Fibroblast of pulmonary artery (primary cell): ENCODE measurements at places on chromosomes 5 and 9.

DNA sequence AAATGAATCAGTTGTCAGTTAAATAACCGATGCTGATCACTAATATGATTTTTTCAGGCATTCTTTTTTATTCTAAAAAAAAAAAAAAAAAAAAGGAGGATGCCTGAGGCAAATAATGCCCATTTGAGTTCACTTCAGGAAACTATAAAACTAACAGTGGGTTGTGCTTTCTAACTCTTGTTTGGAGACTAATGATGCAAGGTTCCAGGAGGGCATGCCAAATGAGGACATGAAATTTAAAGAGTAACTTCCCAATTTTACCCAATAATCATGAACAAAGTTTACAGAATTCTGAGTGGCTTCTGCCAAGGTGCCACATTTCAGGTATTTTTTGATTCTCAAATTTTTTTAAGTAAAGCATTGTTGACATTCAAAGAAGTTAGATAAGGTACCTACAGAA is 41.0 kb downstream of the CEP120 start:
- no peak for DNase-seq

DNA sequence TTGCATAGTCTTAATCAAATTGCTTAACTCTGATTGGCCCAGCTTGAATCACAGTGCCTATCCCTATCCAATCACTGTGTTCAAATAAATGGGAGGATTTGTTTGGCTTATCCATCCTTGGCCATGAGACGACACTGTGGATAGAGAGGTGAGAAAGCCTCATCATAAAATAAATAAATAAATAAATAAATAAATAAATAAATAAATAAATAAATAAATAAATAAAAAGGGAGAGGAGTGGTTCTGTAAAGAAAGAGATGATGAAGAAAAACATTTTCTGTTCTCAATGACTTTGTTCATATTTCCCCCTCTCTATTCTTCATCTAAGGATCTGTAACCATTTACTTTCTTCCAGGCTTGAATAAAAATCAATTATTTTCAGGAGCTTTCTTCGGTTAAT is 74.7 kb downstream of the PTPRD start:
- no peak for DNase-seq

DNA sequence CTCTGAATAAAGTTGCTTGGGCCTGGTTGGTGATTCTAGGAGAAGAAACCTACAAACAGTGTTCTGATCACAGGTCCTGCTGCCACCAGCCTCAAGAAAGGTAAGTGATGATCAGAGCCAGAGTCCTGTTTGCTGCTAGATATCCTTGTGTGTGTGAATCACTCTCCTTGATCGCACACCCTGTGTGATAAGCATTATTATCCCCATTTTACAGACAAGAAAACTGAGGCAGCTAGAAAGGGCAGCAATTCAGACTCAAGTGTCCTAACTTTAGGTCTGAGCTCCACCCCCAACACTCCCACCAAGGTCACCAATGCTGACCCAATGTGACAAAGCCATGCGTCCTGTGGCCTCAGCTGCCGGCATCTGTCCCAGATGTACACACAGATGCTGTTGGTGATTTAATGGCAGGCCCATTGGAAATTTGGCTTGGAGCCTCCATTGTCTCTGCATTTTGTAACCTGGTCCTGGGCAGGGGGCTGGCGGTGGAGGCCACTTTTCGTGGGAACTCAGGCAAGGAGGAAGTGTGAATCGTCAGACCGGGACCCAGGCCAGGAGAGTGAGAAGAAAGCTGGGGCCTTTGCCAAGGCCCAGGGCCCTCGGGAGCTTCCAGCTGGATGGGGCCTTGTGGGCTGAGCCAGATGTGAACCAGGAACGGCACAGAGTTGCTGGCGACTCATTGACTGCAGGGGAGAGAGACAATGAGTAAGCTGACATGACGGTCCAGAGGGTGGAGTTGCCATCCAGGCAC is 29.8 kb upstream of the GGTA1 start:
- peak; percentile 99 for DNase-seq

- no peak for DNase-seq
Observed at GRCh38 chr9:132776891-132777290, 101.2 kb downstream of the AK8 start.

GRCh38 chr5:113343343-113343742 is 91.4 kb downstream of the TSSK1B start:
- DNase-seq, result peak; percentile 81

GRCh38 chr9:468766-469426 is 254.2 kb downstream of the DOCK8 start:
- DNase-seq, result no peak

- peak; percentile 31 for DNase-seq
Observed at GRCh38 chr9:113520109-113520642, 56.6 kb downstream of the RGS3 start.

DNA sequence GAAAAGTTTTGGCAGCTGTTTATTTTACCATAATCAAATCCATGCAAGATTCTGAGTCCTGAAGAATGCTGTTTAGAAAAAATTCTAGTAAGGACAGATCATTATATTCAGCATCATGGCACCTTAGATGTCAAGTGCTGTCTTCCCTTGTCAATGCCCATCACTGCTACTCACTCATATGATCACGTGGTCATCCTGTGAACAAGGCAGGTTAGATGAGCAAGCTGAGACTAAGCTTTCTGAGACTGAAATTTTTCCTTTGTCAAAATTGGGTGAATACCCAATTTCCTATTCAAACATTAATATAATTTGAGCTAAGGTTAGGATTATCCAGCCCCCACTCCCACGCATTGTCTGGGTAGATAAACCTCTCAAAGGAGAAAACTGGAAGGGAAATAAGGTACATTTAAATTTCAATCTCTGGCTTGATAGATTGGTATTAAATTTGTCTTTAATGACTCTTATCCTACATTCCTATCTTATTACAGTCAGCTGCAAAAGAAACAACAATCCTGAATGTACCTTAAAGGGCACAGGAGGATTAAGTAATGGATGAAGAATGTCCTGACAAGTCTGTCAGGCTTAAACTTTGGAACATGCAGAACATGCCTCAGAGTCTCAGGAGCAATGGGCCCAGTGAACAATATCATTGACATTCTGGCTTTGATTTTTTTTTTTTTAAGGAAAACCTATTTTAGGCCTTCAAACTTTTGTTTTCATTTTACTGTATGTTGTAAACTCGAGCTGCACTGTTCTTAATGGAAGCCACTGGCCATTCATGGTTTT is 148.7 kb upstream of the RANBP3L start:
- no peak for DNase-seq

DNA sequence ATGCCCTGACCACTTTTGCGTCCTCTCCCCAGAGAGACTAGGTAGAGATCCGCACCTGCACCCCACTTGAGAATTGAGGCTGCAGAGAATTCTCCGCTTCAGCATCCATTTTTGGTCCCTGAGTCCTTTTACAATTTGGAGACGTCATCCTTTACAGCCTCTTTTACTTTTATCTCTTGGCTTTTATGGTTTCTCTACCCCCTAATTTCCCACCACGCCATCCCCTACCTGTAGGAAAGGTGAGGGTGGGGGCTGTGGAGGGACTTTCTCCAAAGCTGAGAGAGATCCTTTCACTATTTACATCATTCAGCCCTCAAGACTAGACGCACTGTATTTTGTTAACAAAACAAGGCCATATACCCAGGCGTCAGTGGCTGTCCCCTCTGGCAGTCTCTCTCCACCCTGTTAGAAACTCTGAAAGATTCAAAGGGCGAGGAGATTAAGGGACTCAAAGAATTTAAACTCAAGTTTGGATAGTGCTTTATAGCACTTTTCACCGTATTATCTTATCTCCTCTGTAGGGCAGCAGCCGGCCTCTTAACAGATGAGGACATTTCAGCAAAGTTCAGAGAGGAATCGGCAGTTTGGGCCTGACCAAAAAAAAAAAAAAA is 1.7 kb downstream of the MSX2 start:
- DNase-seq, result no peak

DNA sequence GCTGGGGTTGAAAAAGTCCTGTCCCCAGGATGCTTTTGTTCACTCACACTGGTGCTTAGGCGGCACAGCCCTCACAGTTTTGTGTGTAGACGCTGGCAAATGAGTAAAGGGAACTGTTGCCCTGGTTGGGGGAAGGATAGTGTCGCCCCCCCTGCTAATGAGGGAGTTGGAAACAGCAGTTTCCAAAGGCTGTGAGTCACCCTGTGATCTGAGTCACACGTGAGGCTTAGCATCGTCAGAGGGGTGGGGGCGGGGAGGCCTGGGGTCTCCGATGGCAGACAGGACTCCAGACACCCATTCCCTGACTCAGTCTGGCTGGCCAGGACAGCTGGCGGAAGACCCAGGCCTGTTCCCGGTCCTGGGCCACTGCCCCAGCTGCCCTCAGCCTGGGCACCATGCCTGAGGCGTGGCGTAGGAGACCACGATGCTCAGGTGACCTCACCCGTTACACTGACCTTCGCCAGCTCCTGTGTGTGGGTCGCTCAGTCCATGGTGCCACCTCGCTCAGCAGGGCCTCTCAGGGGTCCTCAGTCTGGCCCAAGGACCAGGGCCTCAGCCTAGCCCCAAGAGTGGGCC is 2.9 kb downstream of the DNAJB5 start:
- peak; percentile 89 for DNase-seq

- DNase-seq, result no peak
Observed at GRCh38 chr5:90994796-90995195, 388.3 kb downstream of the ARRDC3 start.

GRCh38 chr5:39497322-39497721 is 72.5 kb upstream of the DAB2 start:
- DNase-seq, result no peak

- no peak for DNase-seq
Observed at GRCh38 chr9:32663741-32664140, 28.3 kb upstream of the TAF1L start.

- DNase-seq, result no peak
Observed at GRCh38 chr5:172710676-172711075, 60.3 kb downstream of the DUSP1 start.

- DNase-seq, result no peak
Observed at GRCh38 chr9:130806327-130806716, 28.7 kb upstream of the ABL1 start.

GRCh38 chr5:79686799-79687198 is 2.8 kb upstream of the CMYA5 start:
- no peak for DNase-seq

GRCh38 chr9:12880406-12881015 is 105.7 kb downstream of the LURAP1L start:
- DNase-seq, result no peak

DNA sequence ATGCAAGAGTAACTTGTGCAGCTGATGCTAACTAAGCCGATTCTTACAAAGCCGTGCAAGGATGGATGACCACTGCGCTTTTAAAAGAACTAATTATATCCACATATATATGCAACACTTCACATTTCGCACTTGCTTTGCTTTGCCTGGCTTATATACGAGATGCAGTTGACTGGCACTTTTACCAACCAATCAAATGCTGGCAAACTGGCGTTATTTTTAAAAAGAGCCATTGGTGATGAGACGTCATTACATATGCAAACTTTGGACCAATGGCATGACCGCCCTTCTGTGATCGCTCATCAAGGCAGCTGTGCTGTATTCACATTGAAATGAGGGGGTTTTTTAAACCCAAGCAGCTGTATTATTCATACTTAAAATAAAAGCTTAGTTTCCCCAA is 1147.7 kb upstream of the WWC1 start:
- no peak for DNase-seq

GRCh38 chr9:4774209-4774608 is 18.5 kb upstream of the RCL1 start:
- DNase-seq, result peak; percentile 88

DNA sequence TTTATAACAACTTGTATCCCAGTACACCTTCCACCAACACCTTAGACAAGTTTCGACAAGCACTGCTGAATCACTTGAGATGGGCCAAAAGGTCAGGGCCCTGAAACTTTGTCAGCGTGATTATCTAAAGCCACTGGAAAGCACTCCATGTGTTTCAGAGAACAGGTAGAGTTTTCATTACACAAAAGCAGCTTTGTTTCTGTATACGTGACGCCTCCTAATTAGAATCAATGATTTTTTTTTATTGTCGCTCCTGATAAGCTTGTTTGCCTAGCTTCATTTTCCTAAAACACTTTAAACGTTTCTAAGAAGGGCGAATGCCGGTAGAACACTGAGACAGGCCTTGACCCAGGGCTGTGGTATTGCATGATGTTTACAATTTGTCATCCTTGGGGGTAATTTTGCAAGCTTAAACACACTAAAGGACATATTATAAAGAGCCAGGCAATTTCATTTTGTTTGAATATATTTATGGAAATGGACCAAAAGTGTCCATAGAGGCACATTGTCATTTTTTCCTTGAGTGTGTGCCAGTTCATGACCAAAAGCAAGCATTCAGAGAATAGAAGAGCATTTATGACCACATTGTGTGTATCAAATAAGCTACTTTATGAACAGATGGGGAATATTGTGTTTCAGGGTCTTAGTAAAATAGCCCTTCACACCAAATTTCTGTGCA is 193.6 kb downstream of the GLIS3 start:
- no peak for DNase-seq

DNA sequence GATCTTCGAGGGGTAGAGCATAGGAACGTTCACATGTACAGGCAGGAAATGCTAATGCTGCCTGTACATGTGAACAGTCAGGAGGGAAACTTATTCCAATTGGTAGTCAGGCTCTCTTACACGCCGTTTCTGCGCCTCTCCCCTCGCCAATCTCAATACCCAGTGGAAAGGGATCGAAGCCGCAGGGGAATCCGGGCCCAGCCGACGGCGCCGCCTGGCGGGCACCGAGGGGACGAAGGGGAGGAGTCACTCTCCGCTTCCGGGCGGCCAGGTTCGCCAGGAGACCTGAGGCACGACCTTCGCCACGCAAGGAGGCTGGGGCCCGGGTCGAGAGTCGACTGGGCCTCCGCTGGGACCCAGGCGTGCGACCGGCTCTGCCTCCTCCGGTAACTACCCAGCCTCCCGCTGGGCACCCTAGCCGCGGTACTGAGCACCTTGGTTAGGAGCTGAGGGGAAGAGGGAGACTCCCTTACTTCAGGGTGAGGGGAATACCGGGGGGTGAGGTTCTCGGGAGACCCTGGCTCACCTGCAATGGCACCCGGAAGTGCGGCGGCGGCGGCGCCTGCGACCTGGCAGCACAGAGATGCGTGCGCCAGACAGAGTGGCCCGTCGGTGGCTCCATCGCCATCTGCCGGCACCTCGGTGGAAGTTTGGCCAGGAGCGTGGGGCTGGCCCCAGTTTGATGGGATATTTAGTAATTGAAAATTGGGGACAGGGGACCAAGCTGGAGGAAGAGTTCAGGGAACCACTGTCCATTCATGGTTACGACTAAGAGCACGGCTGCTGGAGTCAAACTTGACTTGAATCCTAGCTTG is at the start of gene PIGO:
Gene PIGO, minus strand, starts transcription at position 557 of the 815 bp plus-strand sequence. CDS start 1,026 bp downstream, outside the sequence.
- peak; percentile 83 for DNase-seq

DNA sequence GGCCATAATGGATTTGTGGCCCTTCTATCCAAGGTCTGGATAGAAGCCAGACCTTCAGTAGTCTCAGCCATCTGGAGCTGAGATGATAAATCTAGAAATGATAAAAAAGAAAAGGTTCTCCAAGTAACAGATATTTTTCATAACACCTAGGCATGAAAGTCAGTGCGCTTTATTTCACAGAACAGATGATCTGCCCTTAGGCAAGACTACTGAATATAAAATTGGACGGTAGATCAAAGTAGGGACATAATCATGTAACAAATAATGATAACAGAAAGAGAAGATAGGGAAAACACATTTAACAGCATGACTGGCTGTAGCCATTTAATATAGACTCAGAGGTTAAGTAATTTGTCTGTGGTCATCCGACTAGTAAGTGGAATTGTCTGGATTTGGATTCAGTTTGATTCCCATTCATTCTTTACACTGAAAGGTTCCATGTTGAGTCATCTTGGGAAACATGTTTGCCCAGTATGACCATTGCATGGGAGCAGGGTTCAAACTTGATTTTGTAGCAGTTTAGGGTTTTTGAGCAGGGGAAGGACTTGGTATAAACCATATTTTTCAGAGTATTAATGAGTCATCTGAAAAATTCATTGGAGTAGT is 4.1 kb upstream of the CAVIN4 start:
- no peak for DNase-seq
